ENCODE measurements at places on chromosomes 1 and 21. TPM values are rescaled to one million over a fixed set of nuclear protein-coding genes. Genes with fewer than 3 reads are reported as not detected.

The ZNF670 gene
- 10.9 TPM for total RNA-seq

The TYW3 gene
- total RNA-seq: 77.2 TPM

The OR2T11 gene
- total RNA-seq: not detected

The LCE2C gene
- not detected for total RNA-seq

The PTPN7 gene
- not detected for total RNA-seq

The CA6 gene
- total RNA-seq: not detected

The CD53 gene
- total RNA-seq: not detected

The MIXL1 gene
- 8.6 TPM for total RNA-seq

The GUCA2A gene
- not detected for total RNA-seq

GRCh38 chr1:20896826-20897225, 109.7 kb upstream of the HP1BP3 start:
- peak; percentile 92 for DNase-seq

DNA sequence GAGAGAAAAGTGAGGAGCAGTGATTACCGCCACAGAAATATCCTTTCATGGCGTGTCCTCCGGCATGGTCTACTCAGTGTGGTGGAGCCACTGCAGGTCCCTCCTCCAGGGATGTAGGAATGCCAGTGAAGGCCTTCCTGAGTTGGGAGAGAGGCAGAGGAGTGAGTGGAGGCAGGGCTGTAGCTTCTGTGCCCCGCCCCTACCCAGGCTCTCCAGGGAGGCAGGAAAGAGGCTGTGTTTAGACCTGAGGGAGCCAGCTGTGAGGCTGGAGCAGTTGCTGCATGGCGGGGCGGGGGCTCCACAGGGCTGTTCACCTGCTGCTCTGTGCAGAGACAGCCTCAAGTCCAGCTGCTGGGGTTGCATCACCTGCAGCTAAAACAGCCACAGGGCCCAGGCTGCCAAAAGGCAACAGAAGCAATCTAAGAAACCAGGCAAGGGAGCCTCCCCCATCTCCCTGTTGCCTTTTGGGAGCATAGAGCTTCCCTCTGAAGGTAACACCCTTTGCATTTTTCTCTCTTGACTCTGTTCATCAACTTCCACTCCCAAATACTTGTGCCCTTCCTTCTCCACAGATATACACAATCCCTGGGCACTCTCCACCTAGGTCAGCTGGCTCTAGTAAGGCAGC, 801 bp upstream of the ANXA9 start:
- peak; percentile 87 for DNase-seq

DNA sequence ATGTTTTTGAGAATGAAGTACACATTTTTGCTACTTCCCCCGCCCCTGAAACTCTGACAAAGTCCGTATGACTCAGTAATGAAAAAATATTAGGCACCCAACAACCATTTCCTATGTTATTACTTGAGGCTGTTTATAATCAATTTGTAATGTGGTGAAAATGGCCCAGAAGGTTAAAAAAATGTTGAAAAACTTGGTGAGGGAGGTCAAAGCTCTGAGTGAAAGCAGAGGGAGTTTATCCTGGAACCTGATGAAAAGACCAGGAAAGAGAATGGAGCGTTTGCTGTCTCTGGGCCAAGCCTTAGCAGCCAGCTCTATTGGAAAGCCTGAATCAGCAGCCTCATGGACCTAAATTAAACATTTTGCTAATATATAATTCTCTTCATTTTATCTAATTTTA, 367.7 kb upstream of the NEGR1 start:
- DNase-seq: no peak

- no peak for DNase-seq
Observed at GRCh38 chr1:16351456-16351993, 755 bp downstream of the FBXO42 start.

DNA sequence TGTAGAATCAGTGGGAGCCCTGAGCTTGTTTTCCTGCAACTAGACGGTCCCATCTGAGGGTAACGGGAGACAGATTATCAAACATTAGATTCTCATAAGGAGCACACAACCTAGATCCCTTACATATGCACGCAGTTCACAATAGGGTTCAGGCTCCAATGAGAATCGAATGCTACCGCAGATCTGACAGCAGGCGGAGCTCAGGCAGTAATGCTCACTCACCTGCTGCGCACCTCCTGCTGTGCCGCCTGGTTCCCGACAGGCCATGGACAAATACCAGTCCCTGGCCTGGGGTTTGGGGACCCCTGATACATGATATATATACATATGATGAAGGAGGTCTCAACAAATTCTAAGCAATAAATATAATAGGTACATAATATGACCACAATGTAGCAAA, 19.7 kb upstream of the SMIM12 start:
- peak; percentile 25 for DNase-seq

- DNase-seq: no peak
Observed at GRCh38 chr1:2480236-2480985, 4.3 kb downstream of the PLCH2 start.

GRCh38 chr1:152160576-152160975, 1.5 kb upstream of the RPTN start:
- DNase-seq: no peak

- no peak for DNase-seq
Observed at GRCh38 chr1:27301582-27302199, 20.3 kb upstream of the TMEM222 start.

- DNase-seq: no peak
Observed at GRCh38 chr1:93668121-93668520, 13.5 kb downstream of the BCAR3 start.

GRCh38 chr1:221076391-221076811, 197.2 kb downstream of the HLX start:
- no peak for DNase-seq

GRCh38 chr1:46396441-46397398, 2.6 kb downstream of the FAAH start:
- DNase-seq: no peak

DNA sequence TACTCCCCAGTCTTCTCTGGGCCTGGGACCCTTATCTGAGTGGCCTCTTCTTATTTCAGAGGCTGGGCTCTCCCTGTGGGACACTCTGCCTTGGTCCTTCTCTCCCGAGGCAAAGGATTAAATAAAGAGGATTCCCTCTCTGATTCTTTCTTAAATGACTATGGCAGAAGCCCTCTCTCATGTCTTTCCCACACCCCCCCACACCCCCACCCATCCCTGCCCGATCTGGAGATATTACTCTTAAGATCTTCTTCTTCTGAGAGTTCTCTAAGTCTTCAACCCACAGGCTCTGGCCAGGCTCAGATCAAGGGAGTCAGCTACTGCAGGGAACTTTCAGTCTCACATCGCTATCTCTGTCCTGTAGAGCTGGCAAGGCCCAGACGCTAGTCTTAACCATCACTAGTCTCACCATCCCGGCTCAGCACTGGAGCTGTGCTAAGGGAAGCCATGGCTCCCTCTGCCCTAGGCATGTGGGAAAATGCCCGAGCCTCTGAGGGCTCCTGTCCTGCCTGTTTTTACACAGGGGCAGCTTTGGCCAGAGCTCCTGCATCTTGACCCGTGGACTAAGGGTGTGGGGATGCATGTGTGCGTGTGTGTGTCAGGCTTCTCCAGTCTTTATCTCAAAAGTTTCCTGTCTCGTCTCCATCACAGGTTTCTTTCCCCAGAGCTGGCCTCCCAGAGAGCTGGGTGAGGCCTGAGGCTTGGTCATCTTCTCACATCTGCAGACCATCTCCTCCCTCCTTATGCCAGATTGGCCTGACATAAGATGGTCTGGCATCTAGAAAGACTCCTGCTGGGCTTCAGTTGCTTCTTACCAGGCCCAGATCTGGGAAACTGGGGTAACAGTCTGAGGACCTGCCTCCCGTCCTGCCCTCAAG, 36.7 kb downstream of the LGR6 start:
- DNase-seq: no peak

- DNase-seq: no peak
Observed at GRCh38 chr1:4045397-4046010, 145.4 kb upstream of the C1orf174 start.

DNA sequence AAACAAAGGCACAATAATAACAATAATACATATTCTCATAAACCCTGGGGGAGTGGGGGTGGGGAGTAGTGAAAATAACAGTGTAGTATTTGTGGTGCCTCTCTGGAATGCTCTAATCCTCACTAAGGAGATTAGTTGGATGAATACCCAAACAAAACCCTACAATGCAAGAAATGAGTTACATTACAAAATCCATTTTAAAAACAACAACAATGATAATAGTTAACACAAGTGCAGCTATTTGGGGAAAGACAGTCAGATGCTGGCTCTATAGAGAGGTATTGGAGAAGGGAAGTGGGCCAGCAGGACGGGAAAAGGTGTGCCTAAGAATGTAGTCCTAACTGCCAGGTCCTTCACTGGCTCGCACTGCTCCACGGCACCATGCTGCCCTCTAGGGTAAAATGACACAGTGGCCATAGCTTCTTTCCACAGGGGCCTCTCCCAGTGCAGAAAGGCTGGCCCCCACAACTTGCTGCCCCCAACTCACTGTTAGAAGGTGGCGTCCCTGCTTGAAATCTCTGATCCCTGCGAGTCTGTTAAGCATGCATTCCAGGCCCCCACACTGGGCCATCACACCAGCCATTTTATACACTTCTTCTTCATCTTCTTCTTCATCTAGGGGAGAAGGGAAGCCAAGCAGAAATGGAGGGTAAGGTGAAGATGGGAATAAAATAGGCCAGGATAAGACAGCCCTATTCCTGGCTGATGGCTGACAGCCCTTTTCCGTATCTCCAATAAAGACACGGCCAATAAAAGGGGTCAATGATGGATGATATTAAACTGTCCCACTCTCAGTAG, 113.8 kb downstream of the UBR4 start:
- DNase-seq: peak; percentile 24

DNA sequence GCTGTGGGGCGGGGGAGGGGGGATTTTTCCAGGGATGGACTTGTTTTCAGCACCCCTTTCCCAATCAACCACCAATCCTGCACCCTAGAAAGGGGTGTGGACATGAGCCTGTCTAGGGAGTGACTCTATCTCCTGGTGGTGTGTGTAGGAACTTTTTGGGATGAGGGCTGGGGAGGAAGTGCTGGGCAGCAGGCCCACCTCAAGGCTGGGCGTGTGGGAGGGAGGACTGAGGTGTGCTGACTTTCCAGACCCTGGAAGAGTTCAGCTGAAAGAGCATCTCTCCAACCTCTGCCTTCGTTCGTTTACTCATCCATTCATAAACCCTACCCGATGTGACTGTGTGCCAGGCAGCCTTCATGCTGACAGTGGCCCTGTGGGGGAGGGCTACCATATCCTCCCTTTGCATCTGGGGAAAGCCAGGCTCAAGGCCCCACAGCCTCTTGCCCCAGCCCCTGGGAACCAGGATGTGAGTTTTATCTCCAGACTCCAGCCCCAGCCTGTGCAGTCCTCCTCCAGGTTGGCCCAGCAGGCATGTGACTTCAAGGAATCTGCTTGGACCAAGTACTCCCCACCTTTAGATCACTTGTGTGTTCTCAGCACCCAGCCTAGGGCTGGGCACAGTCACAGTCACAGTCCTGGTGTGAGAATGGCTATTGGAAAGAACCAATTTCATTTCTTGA, 6.7 kb downstream of the KNCN start:
- DNase-seq: no peak

GRCh38 chr1:218488986-218489385, 143.8 kb downstream of the TGFB2 start:
- no peak for DNase-seq

Measured in HepG2 (cell line).